ENCODE measurements at places on chromosomes 7 and 10.

- no peak for DNase-seq
Measured at GRCh38 chr7:70177166-70177565, 578.9 kb downstream of the AUTS2 start.

DNA sequence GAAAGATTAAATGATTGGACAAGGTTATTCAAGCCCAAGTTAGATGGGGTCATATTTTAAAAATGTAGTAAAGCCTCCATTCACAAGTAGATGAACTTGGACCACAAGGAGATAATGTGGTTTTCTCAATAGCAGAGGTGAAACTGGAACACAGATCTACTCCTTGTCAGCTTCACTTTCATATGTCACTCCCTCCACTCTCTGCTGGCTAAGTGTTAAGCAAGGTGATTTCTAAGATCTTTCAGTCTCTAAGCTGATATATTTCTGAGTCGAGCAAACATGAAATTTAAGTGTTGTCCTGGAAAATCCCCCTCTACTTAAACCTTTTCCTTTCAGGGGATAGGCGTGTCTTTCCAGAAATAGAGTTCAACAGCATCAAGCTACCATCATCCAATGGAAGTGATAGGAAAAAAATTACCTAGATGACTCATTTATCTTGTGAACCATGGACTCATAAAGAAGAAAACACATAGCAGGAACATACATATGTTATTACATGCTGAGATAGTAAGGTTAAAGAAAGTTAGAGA lies 275.0 kb downstream of the PTEN start:
- DNase-seq = no peak

DNA sequence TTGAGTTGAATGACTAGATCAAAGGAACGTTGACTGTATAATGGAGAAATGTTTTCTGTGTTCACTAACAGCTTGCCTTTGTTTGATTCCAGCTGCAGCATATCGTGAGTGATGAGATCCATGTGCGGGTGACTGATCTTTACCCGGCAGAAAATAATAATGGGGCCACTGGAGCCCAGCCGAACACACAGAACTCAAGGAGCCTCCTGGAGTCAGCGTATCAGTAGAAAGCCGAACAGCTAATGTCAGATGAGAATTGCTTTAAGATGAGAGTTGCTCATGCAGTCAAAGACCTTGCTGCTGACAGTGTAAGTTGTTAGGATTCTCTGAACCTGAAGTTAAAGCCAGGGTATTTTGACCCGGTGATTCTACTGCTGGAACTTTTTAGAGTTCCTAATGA lies 34.3 kb upstream of the MTPAP start:
- DNase-seq = no peak

- DNase-seq = no peak
Measured at GRCh38 chr7:34354899-34355298, 303.1 kb upstream of the NPSR1 start.

GRCh38 chr7:44114586-44115310 lies 8.6 kb downstream of the POLD2 start:
- DNase-seq = no peak

GRCh38 chr10:4183761-4184261 lies 398.8 kb upstream of the KLF6 start:
- DNase-seq = no peak

Measured in stimulated activated CD8-positive, alpha-beta memory T cell treated with anti-CD3 and anti-CD28 coated beads, Interleukin-4, amount 100 ng/mL, for 1 hour (primary cell).